ENCODE measurements at places on chromosomes 5 and 9.

DNA sequence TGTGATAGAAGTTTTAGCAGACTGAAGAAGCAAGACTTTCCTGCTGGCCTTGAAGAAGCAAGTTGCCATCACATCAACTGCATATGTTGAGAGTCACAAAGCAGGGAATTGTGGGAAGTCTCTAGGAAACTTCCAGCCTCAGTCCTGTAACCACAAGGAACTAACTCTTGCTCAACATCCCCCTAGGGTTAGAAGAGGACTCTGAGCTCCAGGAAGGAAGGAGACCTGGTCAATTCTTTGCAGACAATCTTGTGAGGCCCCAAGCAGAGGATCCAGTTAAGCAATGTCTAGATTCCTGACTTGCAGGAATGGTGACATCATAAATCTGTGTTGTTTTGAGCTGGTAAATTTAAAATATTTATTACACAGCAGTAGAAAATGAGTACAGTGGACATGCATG lies 18.6 kb upstream of the ZNF366 start:
- DNase-seq: no peak

GRCh38 chr9:114316605-114317230 lies 6.2 kb upstream of the ORM1 start:
- peak; percentile 68 for DNase-seq

DNA sequence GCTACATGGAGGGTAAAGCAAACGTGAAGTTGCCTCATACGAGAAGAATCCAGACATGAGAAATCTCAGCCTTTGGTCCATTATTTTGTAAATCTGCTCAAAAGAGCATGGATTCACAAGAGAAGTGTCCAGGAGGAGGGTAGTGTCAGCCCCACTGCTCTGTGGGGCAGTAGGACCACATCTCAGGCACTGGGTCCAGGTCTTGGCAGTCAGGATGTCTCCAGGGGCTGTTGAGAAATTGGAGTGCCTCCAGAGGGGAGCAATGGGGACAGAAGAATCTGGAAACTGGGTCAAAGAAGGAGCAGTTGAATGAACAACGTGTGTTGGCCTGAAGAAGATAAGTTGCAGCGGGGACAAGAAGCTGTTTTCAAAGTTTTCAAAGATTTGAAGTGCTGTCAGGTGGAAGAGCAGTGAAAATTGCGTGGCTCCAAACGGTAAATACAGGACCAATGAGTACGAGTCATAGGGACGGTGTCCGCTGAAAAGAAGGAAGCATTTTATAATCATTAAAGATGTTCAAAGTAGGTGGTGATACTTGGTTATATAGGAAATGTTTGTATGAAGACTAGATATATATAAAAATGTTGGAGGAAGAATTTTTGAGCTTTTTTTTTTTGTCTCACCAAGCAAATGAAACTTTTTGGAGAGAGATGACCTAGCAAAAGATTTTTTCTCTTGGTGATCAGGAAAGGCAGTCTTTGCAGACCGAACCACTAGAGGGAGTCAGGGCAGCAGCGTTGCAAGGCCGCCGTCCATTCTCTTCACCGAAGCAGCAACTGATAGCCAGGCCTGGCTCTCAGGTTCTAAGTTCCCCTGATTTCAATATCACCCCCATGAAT lies 57.1 kb upstream of the ZBED3 start:
- peak; percentile 82 for DNase-seq

DNA sequence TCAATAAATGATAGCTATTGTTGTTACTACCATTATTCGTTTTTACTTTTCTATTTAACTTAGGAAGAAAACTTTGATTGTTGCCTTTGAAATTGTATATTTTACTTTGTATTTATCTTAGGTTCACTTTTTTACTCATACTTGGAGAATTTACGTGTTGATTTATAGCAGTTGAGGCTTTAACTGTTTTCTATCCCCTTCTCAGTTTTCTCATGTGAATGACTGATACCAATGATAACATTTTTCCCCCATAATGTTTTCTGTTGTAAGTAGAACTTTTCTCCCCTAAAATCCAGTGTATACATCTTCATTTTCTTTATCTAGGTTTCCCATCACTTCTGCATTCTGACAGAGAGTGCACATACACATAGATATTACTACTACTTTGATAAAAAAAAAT lies 54.4 kb downstream of the FSD1L start:
- DNase-seq: no peak

GRCh38 chr5:172648755-172649154 lies 7.7 kb downstream of the NEURL1B start:
- no peak for DNase-seq

GRCh38 chr9:137696136-137696925 lies 77.5 kb downstream of the EHMT1 start:
- no peak for DNase-seq

- no peak for DNase-seq
Measured at GRCh38 chr5:3099526-3099925, 348.0 kb upstream of the IRX2 start.

DNA sequence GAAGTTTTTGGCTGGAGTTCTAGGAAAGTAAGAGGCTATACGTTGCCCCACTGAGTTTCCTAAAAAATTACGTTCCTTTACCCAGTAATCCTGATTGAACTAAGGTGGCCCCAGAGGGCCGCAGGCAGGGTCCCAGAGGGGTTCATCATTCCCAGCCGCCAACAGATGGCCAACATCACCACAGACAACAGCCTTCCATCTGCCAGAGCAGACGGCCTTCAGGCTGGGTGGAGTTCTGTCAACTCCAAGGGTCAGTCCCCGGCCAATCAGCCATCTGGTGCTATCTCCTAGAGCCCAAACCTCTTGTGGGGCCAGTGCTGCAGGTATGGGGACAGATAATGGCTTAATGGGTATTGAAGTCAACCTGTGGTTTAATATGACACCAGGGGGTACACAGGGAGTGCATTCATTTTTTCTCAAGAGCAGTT lies 30.4 kb downstream of the TBC1D2 start:
- no peak for DNase-seq

DNA sequence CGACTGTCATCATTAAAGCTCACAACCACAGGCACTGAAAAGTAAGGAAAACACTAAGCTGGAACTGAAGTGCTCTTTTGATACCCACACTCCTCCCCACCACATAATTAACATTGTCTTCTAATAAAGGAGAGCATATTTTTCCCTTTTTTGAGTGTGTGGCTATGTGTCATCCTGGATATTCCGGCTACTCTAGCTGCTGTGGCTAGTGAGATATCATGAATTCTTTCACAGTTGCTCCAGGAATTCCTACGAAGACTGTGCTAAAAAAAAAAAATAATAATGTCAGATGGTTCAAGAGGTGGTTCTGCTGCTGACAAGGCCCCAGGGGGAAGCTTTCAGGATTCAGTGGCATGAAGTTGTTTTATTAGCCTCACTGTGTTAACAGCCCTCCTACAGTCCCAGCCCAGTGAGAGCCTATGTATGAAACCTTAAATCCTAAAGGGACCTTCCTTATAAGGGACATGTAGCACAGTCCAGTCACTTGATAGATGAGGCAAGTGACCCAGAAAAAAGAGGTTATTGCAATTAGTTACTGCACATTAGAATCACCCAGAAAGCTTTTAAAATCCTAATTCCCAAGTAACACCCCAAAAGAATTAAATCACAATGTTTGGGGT lies 46.6 kb downstream of the TMEM252 start:
- DNase-seq: no peak

DNA sequence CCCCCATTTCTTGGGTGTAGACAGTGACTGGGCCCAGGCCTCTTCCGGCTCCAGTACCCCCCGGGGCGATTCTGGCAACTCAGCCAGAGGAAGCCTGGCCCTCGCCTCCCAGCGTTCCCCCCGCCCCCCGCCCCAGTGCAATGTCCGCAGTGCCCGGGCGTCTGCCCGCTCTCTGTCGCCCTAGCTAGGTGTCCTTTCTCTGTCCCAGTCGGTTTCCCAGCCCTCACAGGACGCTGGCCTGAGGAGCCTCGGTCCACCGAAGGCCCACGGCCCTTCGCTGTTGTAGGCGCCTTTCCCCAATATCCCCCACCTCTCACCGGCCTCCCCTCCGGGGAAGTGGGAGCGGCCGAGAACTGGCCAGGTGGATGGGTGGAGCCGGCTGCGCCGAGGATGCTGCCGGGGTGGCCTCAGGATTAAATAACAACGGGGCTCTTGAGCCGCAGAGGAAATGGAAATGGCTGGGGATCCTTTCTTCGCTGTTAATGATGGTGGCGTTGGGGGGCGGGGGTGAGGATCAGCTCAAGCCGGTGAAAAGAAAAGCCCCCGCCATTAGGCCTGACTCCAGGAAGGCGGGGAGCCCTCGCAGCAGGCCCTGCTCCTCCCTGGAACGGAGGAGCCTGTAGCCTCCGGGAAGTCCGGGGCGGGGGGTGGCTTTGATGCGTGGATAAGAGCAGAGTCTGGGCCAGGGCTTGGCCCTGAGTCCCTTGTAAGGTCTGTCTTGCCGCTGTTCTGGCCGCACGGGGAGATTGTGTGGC lies 1.1 kb upstream of the SPRY4 start:
- peak; percentile 84 for DNase-seq

- DNase-seq: no peak
Measured at GRCh38 chr9:126388964-126389708, 62.5 kb downstream of the MVB12B start.

GRCh38 chr5:107199756-107200155 lies 471.0 kb downstream of the EFNA5 start:
- no peak for DNase-seq

Data from neural progenitor cell (in vitro differentiated cells).